ENCODE measurements at places on chromosomes 16 and 17.
A peak's percentile ranks its signal among the peaks of the same experiment; 100 is the strongest.

GRCh38 chr17:38693700-38694329, 11.3 kb upstream of the MLLT6 start:
- DNase-seq, result no peak

DNA sequence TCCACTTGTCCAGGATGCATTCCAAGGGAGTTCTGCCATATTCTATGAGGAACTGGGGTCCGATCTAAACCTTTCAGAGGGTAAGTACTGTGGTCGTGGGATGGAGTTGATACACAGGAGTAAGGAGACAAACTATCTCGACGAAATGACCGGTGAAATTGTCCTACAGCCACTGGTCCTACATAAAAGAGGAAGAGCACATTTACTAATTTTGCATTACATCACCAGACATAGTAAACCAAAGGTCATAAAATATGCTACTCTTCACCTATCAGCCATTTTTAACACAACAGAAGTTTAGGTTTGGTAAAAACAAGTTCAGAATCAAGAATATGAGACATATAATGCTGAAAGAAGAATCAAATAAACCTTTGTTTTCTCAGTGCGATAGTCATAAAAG, 8.1 kb downstream of the HSF5 start:
- DNase-seq, result no peak

DNA sequence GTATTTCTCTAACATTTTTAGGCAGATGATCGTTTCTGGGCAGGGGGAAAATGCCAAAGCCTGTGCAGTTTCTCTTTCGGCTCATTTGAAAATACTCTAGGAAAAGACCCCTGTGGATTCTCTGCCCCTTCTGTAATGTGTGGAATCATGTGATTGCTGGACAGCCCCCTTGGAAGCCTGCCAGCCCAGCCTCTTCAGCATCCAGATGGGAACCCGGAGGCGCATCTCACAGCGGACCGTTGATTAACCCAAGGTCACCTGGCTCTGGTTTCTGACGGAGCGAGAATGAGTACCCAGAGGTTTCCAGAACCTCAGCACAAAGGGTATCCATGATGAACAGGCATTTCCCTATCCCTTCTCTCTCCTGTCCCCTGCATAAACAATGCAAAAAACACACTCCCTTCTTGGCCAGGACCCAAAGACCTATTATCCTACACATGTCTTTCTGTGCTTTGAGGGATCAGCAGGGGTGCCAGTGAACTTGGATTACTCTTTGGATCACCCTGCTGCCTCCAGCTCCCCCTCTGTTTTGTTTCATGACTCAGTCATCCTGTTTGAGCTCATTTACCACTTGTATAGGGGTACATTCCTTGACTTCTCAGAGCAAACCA, 957.1 kb upstream of the RBFOX1 start:
- DNase-seq, result no peak

- DNase-seq, result no peak
Measured at GRCh38 chr17:75635610-75636202, 2.5 kb downstream of the SMIM5 start.

- peak; percentile 45 for DNase-seq
Measured at GRCh38 chr16:700684-701584, 4.7 kb downstream of the FBXL16 start.

DNA sequence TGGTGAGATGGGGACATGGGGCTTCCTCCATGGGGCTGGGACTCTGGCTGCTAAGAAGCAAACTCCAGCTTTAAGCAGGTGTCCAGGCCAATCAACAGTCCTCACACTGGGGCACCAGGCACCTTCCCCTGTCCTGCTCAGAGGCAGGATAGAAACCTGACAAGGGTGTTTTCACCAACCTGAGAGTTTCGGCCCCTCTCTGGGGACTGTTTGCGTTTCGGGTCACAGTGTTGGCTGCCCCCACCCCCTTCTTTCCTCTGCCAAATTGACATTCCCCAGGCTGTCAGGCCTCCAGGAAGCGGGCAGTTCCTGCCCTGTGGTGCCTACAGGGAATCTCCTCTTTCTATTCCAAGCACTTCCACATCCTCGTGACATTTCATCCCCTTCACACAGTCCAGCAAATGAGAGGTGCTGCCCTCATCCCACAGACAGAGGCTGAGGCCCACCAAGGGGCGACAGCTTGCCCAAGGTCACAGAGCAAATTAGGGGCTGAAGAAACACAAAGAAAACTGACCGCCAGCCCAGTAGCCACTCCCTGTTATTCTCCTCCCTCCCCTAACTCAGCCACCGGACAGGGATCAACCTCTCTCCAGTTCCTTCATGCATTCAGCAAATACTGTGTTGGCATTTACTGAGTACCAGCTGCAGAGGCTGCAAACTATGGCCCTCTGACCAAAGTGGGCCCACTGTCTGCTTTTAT, 38.0 kb downstream of the MMP15 start:
- DNase-seq, result no peak

DNA sequence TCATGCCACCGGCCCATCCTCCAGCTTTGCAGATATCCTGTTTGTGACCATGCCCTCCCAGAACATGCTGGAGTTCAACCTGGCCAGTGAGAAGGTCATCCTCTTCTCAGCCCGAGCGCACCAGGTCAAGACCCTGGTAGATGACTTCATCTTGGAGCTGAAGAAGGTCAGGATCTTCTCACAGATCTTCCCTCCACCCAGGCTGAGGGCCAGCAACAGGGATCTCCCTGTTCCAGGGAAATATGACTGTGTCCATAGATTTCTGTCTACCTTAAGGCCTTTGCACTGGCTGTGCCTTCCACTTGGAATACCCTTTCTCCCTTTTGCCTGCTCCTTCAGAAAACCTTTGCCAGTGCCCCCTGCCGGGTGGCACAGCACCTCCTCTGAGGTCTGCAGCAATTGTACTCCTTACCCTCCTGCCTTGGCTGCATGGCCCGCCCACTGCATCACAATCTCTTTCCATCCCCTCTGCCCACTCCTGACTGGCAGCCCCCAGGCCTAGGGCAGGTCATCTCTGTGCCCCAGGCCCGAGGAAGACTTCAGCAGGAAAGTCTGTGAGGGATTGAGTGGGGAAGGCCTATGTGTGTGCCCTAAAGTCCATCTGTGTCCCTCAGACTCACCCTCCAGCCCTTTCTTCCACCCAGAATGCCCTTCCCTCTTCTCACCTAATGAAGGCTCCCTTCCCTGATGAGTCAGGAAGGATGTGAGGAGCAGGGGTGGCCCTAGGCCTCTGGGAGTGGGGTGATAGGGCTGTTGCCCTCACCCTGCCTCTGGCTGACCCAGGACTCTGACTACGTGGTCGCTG, 27.3 kb upstream of the ALKBH5 start:
- no peak for DNase-seq

- no peak for DNase-seq
Measured at GRCh38 chr17:27888945-27889344, 4.2 kb downstream of the LYRM9 start.

DNA sequence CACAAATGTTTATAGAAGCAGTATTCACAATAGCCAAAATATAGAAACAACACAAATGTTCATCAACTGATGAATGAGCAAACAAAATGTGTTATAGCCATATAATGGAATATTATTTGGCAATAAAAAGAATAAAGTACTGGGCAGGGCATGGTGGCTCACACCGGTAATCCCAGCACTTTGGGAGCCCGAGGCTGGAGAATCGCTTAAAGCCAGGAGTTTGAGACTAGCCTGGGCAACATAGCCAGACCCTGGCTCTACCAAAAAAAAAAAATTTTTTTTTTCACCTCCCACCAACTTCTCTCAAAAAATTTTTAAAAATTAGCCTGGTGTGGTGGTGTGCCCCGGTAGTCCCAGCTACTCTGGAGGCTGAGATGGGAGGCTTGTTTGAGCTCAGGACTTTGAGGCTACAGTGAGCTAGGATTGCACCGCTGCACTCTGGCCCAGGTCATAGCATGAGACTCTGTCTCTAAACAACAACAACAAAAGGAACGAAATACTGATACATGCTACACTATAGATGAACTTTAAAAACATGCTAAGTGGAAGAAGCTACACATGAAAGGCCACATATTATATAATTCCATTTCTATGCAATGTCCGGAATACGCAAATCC, 10.7 kb upstream of the PECAM1 start:
- DNase-seq, result no peak

DNA sequence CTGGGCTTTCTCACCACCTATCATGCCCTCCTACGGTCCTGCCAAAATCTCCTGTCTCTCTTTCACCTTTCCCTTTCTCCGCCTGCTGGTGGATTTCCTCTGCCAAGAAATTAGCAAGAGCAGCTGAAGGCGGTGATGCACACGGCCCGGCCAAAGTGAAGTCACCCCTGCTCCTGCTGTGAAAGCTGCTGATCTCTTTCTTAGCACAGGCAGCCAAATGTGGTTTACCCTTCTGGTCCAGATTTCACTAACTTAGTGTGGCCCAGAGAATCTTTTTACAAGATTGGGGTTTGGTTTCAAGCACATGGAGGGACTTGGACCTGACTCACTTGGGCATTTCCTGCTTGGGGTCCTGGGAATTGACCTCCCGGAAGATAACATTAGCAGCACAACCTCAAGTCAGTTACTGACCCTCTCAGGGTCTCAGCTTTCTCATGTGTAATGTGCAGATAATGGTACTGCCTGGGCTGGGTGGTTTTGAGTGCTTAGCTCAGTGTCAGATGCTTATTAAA, 155.7 kb downstream of the SOCS1 start:
- DNase-seq, result no peak

DNA sequence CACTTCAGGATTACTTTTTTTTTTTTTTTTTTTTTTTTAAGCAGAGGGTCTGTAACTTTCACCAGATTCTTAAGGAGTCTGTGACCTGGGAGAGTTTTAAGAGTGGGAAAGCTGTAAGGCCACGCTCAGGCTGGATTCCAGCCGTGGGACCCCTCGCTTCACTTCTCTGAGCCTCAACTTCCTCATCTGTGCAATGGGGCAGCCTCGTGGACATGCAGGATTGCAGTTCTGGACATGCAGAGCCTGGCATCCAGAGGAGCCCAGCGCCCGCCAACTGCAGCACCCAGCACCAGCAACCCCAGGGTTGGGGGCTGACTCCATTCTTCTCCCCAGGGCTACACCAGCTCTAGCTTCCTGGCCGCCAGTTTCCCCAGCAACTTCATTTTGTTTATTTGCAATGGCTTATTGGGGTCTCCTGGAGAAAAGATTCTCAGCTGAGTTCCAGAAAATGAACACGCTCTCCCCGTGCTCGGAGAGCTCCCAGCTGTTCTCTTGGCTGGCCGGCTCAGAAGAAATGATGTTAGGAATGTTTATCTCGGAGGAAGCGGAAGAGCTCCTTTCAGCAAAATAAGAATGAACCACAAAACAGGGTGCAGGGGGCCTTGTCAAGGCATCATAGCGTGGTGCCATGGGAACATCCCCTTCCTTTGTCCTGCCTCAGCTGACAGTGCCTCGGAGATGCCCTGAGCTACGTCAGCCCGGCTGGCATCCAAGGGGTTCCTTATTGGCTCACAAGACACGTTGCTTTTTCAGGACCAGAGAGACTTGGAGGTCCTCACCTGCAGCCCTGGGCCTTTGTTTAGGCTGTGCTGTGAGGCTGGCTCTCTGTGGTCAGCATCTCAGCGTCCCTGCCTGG, 22.9 kb upstream of the ZCCHC14 start:
- no peak for DNase-seq

DNA sequence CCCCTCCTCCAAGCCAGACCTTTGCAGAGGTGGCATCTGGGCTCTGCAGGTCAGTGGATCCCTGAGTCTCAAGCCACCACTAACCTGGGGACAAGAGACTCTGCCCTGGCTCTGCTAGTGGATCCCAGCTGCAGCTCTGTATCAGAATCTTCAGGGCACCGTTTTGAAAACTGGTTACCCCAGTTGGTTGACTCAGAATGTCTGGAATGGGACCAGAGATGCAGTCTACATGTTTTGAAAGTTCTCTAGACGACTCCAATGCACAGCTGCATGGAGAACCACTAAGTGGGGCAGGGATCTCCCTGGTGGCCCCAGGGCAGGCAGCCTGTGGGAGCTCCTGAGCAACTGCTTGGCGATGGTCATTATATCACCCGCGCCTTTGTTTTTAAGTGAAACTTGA, 34.1 kb upstream of the ADORA2B start:
- no peak for DNase-seq

- no peak for DNase-seq
Measured at GRCh38 chr16:22961206-22961605, 147.2 kb downstream of the HS3ST2 start.

DNA sequence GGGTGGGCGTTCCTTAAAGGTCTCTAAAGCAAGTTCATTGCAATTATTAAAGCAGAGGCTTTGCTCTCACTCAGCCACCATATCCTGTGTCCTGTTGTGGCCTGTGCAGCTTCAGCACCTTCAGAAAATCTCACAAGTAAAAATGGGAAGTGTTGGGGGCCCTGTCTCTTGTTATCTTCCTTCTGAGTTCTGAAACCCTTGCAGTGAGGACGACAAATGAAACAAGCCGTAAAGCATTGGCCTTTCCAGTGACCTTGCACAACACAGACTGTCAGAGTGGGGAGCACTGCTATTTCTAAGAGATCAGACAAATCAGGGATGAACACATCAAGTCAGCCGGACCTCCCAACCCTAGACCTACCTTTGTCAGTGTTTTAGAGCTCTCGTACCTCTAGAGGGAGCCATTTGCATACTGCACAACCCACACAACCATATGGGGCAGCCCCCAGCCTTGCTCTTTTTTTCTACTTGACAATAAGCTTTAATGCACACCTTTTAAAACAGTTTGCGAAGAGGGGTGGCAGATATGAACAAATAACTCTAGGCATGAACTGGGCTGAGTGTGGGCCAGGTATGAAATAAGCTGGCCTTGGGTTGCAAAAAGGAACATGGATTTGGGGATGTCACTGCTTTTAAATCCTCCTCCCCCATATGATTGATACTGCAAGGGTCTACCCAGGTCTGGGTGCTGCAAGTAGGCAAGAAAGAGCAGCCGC, 89.8 kb downstream of the KATNIP start:
- DNase-seq, result no peak

DNA sequence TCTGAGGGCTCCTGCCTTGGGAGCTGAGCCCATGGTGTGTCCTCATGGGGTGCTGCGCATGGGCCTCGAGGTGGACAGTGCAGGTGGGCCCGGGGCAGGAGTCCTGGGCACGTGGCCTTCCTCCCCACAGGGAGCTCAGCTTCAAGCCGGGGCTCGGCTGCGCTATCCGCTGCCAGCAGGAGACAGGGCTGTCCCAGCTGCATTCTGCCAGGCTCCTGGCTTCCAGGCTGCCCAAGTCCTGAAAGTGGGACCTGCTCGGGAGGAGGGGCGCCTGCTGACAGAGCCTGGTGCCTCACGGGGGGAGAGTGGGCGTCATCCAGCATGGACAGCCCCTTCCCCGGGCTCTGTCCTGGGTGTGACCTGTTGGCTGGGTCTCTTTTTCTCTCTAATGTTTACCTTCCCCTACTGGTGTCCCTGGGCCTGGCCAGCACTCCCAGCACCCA, 7.1 kb downstream of the TRAF7 start:
- no peak for DNase-seq

- DNase-seq, result no peak
Measured at GRCh38 chr17:17745476-17746455, 64.5 kb downstream of the RAI1 start.

GRCh38 chr16:88888461-88889387, 22.3 kb upstream of the PABPN1L start:
- DNase-seq, result no peak

GRCh38 chr17:1709971-1710806, at the start of gene TLCD2:
TSS of gene TLCD2 (minus strand) at chr17:1710377. CDS start at chr17:1710242, 135 bp downstream.
- DNase-seq, result no peak

GRCh38 chr16:8928467-8928957, 35.2 kb downstream of the USP7 start:
- DNase-seq, result no peak

- DNase-seq, result no peak
Measured at GRCh38 chr16:4869147-4869805, 22.0 kb downstream of the UBN1 start.
